ENCODE measurements at places on chromosomes 6 and 20.
A peak's percentile ranks its signal among the peaks of the same experiment; 100 is the strongest.

DNA sequence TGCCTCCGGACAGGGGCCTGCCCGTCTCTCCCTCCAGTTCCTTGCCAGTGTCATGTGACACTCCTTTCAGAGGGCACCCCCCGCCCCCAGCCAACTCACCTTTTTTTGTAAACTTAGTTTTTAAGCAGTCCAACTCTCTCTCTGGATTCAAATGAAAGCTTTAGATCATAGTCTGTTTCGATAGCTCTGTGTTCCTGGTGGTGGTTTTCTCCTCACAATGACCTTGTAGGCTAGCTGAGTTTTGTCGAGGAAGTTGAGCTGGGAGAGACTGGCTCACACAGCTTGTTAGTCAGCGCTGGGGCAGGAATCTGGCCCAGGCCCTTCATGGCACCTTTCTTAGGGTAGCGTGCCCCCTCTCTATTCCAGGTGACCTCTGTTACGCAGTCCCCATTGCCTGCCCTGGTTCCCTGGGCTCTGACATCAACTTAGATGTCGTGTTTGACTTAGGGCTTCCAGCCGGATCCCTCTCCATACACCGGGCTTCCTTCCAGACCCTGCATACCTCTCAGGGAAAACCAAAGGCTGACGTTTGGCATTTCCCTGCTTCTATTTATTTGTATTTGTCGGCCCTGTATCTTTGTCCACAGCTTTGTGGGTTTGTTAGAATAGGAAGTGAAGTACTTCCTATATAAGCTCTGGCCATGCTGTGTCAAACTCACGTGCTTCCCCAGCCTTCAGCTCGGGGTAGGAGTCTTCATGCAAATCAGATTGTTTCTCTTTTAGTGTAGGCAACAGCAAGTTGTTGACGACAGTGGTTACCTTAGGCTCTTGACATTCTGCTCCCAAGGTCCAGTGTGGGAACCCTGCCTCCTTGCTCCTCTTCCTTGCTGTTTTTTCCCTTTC, 12.7 kb downstream of the IGF2R start:
- peak; percentile 73 for DNase-seq

DNA sequence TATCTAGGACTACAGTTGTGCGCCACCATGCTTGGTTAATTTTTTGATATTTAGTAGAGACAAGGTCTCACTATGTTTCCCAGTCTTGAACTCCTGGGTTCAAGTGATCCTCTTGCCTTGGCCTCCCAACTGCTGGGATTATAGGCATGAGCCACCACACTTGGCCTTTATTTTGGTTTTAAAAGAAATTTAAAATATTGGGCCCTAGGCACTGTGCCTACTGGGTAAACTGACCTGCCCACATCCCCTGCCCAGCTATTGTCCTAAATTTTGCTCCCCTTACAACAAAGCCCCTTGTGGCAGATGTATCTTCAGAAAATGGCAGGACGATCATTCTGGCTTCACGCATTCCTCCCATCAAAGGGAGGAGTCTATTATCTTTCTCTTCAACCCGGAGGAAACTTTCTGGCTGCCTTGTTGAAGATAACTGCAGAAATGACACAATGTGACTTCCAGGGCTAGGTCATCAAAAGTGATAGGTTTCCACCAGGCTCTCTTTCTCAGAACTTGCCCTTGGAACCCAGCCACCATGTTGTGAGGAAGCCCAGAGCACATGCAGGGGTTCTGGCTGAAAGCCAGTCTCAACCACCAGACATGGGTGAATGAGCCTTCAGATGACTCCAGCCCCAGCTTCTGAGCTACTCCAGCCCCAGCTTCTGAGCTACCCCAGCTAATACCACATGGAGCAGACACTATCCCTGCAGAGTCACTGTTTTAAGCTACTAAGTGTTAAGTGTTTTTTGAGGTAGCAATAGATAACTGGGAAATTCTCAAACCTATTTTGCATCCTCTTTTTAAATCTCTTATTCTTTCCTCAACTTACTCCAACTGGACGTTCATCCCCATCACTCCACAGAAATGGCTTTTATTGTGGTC, 4.6 kb upstream of the GUCA1B start:
- DNase-seq, result peak; percentile 84

DNA sequence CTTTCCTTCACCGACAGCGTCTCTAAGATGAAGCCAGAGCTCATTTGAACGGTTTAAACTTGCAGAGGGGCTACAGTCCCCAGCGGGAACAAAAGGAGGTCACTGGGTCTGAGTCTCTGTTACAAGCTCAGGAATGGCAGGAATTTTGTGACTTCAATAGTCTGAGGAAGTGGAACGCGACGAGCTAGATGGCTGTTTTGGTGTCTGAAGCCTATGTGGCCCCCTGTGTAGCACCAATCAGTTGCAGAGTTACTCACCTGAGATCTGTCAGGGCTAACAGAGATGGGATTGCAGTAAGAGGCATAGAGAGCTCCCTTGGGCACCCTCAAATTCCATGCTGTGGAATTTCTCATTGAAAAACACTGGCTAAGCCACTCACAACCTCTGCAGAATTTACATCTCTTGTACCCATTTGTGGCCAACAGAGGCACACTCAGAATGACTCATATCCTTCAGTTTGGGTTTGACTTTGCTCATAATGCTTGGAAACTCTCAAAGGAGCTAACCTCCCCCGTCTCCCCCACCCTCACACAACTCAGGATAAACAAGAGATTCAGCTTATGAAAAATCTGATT, 7.1 kb upstream of the TCP11 start:
- peak; percentile 75 for DNase-seq

- no peak for DNase-seq
These were observed 70.0 kb upstream of the SHLD1 start for GRCh38 chr20:5680192-5680591.

- DNase-seq, result no peak
These were observed 6.6 kb upstream of the ECHDC1 start for GRCh38 chr6:127349980-127350379.

- no peak for DNase-seq
These were observed 41.7 kb downstream of the SRPK1 start for GRCh38 chr6:35879151-35879550.

GRCh38 chr6:117237561-117237960, 27.8 kb upstream of the VGLL2 start:
- DNase-seq, result peak; percentile 46

- DNase-seq, result no peak
These were observed 294.2 kb downstream of the OGFRL1 start for GRCh38 chr6:71582820-71583219.

GRCh38 chr20:3653921-3654320, 9.3 kb downstream of the GFRA4 start:
- DNase-seq, result no peak

GRCh38 chr6:131995917-131996316, 44.7 kb upstream of the CCN2 start:
- peak; percentile 94 for DNase-seq

GRCh38 chr6:142871910-142872331, 73.1 kb downstream of the HIVEP2 start:
- peak; percentile 88 for DNase-seq

DNA sequence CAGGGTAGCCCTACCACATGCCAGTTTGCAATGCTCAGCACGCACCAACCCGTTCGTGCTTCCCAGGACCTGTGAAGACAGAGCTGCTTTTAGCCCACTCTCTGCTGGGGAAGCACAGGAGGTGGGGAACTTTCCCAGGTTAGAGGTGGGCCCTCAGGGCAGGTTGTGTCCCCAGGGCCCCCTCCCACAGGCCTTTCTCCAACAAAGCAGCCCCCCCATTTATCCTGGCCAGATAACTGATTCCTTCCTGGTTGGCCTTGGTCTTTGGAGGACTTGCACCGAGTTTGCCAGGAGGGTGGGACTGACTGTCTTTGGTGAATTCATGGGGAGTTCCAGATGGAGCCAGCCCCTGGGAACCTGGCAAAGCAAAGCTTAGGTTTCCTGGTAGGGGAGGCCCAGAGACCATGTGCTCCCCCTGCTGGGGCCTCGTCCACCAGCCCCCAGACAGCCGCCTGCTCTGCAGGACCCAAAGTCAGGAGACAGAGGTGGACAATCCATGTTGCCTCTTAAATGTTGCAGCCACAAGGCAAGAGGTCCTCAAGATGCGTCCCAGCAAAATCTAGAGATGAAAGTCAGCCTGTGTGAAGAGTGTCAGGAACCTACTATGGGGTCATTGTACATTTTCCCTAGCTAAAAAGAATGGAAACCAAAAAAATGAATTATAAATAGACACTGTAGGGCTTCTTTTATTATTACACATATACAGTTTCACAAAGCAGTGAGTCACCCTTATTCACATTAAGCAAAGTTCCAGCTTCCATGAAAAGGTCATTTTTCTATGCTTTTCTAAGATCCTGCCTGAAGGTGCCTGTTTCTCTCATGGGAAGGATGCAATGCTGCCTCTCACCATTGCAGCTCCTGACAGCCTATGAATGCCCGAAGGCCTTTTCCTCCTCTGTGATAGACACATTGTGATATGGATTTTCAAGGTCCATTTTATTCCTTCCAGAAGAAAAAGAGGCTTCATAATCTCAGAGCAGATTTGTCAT, 497.8 kb downstream of the PREX1 start:
- DNase-seq, result peak; percentile 13

DNA sequence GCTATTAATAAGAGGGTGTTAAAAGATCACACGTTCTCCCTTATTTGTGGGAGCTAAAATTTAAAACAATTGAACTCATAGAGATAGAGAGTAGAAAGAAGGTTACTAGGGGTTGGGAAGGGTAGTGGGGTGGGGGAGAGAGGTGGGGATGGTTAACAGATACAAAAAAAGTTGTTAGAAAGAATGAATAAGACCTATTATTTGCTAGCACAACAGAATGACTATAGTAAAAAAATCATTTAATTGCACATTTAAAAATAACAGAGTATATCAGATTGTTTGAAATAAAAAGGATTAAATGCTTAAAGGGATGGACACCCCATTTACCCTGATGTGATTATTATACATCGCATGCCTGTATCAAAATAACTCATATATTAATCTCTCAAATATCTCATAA, 43.3 kb upstream of the STMND1 start:
- no peak for DNase-seq

- no peak for DNase-seq
These were observed 76.8 kb downstream of the CNKSR3 start for GRCh38 chr6:154433477-154434241.

GRCh38 chr6:136250686-136251008, 536 bp upstream of the MTFR2 start:
- DNase-seq, result no peak

GRCh38 chr20:24685736-24686135, 216.3 kb downstream of the SYNDIG1 start:
- DNase-seq, result no peak

DNA sequence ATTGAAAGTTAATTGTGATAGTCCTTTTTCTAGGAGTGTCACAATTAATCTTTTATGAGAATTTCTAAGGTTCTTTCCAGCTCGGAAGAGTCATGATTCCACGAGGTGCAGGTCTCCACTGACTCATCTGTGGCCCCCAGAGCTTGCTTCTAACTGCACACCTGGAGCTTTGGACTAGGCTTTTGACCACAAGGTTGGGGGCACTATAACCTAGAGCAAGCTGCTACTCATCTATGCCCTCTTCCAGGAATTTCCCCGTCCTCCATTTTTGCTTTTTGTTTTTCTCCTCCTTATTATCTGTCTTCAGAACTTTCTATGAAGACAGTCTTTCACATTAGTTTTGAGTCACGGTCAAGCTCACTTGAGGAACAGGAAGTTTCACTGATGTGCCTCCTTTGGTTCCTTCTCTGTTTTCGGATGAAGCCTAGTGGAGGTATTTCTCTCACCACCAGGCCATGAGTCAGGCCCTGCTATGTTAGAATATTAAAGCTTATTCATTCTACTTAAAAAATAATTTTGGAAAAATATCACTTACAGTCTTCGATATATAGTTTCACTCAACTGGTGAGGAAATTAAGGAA, 119.2 kb upstream of the INSM1 start:
- DNase-seq, result no peak

- peak; percentile 76 for DNase-seq
These were observed 790.9 kb downstream of the TFAP2A start for GRCh38 chr6:9623985-9624384.

DNA sequence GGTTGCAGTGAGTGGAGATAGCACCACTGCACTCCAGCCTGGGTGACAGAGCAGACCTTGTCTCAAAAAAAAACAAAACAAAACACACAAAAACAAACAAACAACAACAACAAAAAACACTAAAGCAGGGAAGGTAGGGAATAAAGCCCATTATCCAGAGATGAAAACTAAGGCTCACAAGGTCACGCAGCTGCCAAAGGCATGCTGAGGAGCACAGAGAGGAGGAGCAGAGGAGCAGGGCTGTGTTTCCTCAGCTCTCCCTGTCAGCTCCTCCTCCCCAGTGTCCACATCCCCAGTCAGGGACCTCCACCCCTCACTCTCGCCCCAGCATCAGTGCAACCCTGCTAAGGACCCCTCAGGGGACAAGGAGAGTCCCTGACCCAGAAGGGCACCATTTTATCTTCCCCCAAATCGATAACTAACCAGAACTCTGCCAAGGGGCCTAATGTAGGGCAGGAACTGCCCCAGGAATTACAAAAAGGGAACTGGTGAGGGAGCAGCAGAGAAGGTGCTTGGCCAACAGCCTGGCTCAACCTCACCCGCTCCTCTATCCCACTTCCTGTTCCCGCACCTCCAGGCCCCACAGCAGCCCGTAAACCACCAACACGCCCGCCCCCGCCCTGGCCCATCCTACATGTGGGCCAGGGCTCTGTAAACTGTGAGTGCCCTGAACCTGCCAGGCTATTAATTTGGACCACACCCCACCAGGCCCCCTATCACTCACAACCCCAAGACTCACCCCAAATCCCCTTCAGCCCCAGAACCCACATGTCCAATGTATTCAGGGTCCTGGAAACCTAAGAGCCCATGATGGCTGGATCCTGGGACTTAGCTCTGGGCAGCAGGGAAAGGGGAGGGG, 9.0 kb downstream of the TEAD3 start:
- DNase-seq, result peak; percentile 80

DNA sequence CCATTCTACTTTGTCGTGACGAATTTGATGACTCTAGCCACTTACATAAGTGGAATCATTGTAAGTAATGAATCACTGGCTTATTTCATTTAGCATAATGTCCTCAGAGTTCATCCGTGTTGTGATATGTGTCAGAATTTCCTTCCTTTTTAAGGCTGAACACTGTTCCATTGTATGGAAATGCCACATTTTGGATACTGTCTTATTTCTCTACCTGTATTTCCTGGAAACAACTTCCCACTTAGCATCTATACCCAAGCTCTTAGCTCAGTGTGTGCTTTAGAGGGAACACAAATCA, 28.8 kb upstream of the GGTLC1 start:
- no peak for DNase-seq
